NCI-H1048 (cell line): ENCODE measurements at places on chromosomes 16 and 17.

- DNase-seq, result no peak
Observed at GRCh38 chr17:67563692-67564228, 154.0 kb upstream of the NOL11 start.

DNA sequence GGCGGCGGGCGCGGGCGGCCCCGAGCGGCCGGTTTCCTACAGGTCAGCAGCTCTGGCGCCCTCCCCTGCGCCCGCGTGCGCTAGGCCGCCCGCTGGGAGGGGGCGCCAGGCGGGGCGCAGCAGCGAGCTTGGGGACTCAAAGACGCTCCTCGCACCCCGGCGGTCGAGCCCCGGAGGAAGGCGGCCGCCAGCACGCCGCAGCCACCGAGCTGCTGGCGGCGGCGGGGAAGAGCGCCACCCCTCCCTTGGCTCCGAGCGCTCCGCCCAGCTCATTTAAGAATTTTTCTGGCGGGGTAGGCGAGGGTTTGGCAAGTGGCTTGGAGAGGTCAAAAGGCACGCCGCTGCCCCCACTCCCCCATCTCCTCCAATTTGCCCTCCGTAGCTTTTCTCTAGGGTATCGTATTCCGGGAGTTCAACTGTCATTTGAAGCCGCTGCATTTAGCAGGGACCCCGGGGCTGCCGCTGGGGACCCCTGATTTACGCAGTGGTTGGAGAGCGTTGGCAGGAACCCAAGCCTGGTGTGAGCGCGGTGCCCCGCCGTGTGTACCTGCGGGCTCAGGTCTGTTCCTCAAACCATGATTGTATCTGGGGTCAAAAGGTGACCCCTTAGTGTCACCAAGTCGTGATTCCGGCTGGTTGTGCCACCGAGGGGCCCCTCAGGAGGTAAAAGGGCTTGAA, 59.5 kb upstream of the GSE1 start:
- no peak for DNase-seq

DNA sequence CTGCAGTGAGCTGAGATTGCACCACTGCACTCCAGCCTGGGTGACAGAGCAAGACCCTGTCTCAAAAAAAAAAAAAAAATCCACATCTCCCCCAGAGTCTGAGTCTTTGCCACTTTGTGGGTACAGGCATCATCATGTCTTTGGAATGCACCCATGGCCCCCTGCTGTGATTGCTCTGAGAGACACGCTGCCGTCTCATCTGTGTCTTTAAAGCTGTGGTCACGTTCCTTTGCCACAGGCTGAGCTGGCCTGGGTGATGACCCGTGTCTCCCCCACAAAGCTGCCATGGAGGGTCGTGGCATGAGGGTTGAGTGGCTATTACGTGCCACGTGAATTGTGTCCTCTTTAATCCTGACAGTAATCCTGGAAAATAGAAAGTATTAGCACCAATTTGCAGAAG, 20.2 kb downstream of the CRISPLD2 start:
- no peak for DNase-seq

DNA sequence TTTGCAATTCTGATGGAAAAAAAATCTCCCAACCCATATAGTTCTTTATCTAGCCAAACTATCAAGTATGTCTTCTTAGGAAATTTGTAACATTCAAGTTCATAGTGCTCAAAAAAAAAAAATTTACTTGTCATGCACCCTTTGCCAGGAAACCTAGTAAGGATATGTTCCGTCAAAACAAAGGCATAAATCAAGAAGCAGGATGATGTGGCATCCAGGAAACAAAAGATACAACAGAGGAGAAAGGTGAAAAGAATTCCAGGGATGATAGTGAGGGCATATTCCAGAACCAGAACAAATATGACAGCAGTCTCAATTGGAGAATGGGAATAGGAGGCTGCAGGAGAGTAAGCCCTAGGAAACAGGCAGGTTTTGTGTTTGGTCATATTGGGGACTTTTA, 104.6 kb downstream of the SPAG9 start:
- no peak for DNase-seq

DNA sequence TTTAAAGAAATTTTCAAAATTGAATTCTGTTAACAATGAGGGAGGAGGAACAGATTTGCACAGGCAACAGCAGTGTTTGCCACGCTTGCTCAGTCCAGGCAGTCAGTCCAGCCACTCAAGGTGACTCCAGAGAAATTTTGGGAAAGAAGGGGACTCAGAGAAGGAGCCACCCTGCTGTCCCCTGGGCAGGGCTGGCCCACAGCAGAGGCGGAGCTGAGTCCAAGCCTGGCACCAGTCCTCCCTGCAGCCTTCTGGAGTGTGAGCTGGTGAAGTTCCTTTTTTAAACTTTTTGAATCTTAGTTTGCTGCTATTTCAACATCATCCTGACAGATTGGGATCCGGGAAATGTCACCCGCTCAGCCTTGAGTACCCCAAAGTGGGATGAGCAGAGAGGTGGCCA, 14.5 kb upstream of the SLC47A2 start:
- no peak for DNase-seq
